NCI-H1436 (cell line): ENCODE measurements at places on chromosomes 7 and 10.
A peak's percentile ranks its signal among the peaks of the same experiment; 100 is the strongest.

- DNase-seq = no peak
Observed at GRCh38 chr7:116929021-116929420, 24.3 kb upstream of the ST7 start.

DNA sequence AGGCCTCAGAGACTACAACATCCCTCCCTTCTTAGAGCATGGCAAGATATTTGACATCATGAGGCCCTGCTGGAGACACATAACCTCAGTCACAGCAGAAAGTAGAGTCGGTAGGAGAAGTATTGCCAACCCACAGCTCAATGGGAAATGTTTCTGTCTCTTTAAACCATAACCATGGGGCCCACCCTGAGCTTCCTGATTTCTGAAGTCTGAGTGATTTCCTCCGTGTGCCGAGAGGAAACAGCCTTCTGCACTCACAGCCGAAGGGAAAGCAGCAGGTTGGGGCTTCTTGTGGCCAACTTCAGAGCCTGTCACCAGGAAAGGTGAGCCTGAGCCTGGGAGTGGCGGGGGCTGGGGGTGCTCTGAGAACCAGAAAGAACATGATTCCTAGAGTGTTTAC lies at the start of gene GIMAP1:
TSS of gene GIMAP1 (plus strand) at position 246 of the 400 bp plus-strand sequence. CDS start 2,435 bp downstream, outside the sequence.
- DNase-seq = no peak

- DNase-seq = no peak
Observed at GRCh38 chr10:132955479-132955878, 13.1 kb upstream of the CFAP46 start.

DNA sequence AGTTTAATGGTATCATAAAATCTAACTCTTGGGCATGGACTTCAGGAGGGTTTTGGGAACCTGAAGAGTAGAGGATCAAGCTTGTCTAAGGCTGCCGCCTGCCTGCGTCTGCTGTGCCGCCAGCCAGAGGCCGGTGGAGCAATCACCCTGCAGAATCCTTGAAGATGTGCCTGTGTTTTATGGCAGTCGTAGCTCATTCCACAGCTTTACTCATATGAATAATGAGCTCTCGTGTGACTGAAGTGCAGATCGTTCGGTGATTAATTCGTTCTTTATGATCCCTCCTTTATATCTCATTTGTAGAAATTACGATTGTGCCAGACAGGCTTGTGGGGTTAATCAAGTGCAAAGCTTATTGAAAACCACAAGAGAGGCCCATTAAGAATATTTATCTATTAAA lies 100.8 kb downstream of the ACTR3B start:
- DNase-seq = peak; percentile 20

GRCh38 chr7:148180075-148180474 lies 410.5 kb upstream of the C7orf33 start:
- DNase-seq = no peak

GRCh38 chr10:34473174-34474008 lies 341.7 kb downstream of the PARD3 start:
- DNase-seq = no peak

- DNase-seq = no peak
Observed at GRCh38 chr7:38396852-38397251, 123.4 kb upstream of the TARP start.

GRCh38 chr10:94011296-94011695 lies 17.6 kb downstream of the PLCE1 start:
- no peak for DNase-seq

DNA sequence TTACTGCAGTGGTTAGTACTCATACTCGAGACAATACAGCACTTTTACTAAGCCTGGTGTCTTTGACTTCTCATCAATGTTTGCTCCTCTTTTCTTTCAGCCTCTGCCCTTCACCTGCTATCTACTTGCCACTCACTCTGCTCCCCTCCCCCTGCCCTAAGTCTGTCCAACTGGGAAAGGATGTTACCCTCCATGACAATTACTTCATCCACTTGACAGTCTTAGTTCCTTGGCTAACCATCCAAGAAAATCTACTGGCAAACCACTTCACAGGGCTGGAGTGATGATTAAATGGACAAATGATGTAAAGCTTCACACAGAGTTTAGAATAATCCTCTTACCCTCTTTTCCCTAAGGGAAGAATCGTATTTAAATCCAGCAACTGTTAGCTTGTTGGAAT lies 8.2 kb upstream of the DLD start:
- DNase-seq = no peak

DNA sequence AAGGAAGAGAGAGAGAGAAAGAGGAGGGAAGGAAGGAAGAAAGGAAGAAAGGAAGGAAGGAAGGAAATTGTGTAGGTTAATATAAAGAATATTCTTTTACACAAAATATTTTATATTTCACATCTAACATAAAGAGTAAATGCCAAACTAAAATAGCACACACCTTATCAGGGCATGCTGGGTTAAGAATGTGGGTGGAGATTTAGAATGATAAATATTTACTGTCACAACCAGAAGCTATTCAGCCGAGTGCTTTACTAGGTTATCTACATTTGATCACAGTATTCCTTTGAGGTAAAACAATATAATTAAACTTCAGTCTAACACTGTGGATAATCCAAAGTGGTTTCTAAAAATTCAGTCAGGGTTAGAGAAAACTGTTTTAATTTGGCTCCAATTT lies 103.3 kb downstream of the SEMA3A start:
- no peak for DNase-seq

GRCh38 chr10:106935978-106936451 lies 228.5 kb downstream of the SORCS1 start:
- no peak for DNase-seq

GRCh38 chr7:69518705-69519077 lies 79.6 kb upstream of the AUTS2 start:
- no peak for DNase-seq

DNA sequence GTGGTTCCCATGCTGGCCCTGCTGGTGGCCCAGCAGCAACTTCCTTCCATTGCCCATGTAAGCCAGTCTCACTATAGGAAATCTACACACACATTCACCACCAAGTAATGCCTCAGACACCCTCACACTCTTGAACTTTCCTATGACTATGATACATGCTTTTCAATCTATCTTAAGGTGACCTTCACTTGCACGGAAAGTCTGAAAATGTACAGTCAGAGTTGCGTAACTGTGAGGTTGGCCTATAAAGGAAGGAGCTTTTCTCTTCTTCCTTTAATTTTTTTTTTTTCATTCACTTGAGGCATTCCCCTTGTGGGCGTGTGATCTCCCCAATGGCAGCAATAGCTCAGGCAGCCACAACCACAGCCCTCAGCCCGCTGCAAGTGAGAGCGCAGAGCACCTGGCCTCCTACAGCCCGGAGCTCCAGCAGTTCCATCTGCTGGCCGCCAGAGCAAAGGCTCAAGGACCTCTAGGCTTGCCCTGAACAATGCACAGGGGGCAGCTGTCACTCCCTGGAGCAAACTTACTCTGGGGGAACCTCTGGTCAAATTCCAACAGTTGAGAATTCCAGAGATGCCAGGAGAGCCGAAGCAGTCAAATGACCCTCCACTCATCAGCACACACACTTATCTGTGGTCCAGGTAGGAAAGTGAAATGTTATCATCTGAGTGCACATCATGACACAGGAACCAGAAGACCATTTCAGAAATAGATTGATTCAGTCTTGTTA lies 123.1 kb upstream of the ADO start:
- DNase-seq = no peak
